Cerebellar nuclear complex (tissue), 1 donor: ENCODE measurements at places on chromosomes 1 and 21.

DNA sequence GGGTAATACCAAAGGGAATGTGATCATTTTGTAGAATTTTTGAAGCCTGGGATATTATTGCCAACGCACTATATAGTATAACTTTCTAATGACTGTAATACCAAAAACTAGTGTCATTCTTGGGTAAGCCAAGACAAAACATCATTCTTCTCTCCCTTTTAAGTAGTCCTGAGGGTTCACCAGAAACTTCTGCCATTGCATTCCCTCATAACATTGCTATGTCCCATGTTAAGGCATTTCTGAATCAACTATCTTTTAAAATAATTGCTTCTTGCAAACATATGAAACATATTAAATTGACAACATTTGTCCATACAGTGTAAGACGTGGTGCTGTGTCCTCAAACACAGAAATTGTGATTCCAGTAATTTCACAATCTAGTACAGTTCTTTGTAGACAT is 29.9 kb upstream of the C1orf21 start:
- no peak for DNase-seq

DNA sequence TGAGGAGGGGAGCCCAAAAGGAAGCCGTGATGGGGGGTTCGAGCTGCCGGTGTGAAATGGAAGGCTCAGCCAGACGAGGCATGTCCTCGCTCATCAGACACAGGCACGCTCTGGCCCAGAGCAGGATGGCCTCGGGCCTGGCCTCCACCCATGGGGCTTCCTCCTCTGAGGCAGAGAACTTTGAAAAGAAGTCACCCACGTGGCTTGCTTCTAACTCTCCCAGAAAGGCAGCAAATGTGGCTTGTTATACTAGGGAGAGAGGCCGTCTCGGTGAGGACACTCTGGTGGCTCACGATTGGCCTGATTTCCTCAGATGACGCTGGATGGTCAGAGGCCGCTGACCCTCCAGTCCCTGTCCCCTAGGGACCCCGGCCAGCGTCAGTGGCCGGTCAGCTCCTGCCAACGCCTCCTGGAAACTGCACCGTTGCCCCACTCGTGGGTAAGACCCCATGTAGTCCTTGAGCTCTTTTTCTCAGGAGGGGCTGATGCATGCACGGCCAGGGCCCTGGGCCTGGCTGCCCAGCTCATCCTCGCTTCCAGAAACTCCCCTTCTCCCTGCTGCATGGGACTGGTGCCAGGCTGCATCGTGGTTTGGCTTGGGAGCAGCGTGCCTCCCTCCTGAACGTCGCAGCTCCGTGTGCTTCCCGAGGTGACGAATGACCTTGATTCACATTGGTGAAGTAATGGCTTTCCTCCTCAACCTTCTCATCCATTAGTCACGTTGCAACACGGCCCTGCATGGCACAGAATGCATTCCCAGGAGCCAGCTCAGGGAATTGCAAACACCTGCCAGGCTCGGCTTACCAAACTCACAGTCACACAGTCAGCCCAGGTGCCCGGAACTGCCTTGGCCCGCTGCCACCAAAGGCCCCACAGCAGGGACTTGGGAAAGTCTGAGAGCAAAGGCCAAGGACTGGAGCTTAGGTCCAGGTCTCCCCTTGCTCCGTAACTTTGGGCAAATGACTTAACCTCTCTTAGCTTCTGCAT is 58.8 kb downstream of the TOMM20 start:
- peak; percentile 10 for DNase-seq

GRCh38 chr21:39527664-39528381 is 76.1 kb downstream of the SH3BGR start:
- no peak for DNase-seq

DNA sequence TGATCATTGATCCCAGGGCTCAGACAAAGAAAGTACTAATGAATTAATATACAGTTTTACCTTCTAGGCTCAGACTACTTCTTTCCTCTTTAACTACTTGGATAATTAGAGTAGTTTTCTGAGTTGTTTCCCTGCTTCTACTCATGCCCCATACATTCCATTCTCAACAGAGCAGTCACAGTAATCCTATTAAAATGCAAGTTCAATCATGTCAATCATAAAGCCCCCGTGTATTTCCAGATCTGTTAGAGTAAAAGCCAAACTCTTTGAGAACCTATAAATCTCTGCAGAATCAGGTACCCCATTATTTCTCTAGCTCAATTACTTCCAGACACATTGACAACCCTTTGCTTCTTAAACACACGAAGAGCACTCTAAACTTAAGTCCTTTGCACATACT is 242.1 kb upstream of the PRMT6 start:
- no peak for DNase-seq

DNA sequence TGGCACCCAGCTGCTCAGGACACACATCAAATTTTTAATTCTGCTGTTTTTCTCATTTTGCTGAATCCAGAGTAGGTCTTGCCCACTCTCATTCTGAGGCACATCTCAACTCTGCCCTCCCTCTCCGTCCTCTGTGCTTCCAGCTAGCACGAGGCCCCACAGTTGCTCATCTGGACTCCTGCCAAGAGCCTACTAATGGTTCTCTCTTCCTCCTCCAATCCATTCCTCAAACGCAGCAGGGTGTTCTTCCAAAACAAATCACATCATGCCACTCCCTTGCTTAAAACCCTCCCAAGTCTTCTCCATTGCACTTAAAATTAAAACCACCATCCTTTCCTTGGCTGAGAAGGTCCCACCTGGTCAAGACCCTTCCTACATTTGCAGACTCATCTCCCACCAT is 49.8 kb upstream of the SCAF4 start:
- no peak for DNase-seq

DNA sequence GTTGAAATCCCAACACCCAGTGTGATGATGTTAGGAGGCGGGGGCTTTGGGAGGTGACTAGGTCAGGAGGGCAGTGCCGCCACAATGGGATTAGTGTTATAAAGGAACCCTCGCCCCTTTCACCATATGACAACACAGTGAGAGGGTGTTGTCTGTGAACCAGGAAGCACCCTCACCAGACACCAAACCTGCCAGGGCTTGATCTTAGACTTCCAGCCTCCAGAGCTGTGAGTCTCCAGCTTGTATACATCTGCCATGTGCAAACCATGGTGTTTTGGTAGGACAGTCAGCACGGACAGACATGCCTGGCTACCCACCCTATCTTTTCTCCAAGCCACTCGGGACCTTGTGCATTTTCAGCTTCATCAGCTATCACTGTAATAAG is 4.0 kb downstream of the TRIM11 start:
- no peak for DNase-seq

GRCh38 chr21:35395728-35396127 is 346.6 kb upstream of the RUNX1 start:
- DNase-seq, result no peak

DNA sequence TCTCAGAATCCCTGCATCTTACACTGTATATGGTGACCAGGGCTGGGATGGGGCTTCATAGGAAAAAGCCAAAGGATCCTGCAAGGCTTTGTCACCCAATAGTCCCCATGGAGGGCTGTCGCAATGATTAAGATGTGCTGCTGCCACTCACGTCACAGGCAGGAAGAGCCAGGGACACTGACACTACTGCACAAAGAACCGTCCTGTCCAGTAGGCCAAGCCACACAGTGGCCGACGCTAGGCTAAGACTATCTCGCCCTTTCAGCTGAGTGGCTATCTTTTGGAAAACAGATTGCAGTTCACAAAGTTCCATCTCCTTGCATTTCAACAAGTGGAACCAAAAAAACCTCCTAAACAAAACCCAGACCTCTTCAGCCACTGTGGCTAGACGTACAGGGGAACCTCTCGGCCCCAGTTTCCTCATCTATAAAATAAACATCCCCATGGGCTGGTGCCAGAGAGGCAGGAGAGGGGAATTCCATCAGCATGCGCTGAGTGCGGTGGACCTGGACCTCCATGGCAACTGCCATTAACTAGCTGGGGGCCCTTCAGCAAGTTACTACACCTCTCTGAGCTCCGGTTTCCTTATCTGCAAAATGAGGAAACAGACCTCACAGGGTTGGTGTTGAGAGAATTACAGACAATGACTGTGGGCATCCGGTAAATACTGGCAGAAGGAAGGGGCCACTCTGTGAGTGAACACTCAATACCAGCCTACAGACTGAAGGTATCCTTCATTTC is 8.7 kb downstream of the CAPZB start:
- DNase-seq, result no peak
